Stimulated activated CD4-positive, alpha-beta T cell treated with anti-CD3 and anti-CD28 coated beads, Interleukin-1b, Interleukin-23, amount 100 ng/mL, for 48 hours (primary cell): ENCODE measurements at places on chromosomes 5 and 9.

DNA sequence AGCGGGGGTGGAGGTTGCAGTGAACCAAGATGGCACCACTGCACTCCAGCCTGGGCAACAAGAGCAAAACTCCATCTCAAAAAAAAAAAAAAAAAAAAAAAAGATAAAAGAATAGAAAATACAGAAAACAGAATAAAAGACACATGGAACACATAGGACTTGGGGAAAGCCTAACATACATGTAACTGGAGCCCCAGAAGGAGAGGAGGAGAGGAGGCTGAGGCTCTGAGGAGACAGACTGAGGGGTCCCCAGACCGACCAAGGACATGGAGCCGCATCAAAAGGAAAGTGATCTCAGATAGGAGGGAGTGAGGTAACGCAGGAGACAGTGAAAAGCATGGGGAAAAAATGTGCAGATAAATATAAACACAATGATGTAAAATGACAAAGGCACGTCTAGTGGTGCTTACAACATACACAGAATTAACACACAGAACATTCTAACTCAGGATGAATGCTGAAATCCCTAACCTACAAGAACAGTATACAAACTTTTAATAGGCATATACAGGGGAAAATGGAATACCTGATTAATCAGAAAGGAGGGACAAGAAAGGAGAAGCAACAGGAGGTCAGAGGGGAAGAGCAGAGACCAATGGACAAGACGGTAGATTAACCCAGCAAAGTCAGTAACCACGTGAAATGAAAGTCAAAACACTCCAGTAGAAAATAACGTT is 65.2 kb upstream of the UBAC1 start:
- no peak for DNase-seq

- no peak for DNase-seq
Observed at GRCh38 chr5:76625087-76625815, 2.0 kb upstream of the F2RL2 start.

- DNase-seq = no peak
Observed at GRCh38 chr5:133246376-133247150, 194.8 kb downstream of the HSPA4 start.

DNA sequence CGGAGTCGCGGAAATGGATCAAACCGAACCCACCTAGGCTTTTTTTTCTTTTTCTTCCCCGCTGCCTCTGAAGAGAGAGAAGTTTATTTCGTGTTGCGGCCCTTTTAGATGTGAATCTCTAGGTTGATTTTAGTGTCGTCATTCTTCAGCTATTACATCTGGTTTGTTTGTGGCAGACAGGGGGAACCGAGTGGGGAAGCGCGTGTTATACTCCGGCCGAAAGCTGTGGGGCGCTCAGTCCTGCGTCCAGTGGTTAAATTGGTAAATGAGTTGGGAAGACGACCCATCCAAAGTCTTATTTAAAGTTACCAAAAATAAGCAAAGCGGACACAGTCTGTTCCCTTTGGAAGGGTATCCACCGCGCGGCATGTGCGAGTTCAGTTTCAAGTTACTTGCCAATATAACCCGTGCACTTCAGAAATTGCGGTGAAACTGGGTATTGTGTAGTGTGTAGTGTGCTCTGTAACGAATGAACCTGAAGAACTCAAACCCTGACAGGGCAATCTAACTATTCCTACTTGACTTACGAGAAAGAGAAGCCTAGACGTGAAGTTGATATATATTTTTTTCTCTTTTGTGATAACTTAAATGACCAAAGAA is 1.3 kb downstream of the MAN2A1 start:
- peak; percentile 31 for DNase-seq

- no peak for DNase-seq
Observed at GRCh38 chr5:81854485-81854884, 103.6 kb upstream of the SSBP2 start.

DNA sequence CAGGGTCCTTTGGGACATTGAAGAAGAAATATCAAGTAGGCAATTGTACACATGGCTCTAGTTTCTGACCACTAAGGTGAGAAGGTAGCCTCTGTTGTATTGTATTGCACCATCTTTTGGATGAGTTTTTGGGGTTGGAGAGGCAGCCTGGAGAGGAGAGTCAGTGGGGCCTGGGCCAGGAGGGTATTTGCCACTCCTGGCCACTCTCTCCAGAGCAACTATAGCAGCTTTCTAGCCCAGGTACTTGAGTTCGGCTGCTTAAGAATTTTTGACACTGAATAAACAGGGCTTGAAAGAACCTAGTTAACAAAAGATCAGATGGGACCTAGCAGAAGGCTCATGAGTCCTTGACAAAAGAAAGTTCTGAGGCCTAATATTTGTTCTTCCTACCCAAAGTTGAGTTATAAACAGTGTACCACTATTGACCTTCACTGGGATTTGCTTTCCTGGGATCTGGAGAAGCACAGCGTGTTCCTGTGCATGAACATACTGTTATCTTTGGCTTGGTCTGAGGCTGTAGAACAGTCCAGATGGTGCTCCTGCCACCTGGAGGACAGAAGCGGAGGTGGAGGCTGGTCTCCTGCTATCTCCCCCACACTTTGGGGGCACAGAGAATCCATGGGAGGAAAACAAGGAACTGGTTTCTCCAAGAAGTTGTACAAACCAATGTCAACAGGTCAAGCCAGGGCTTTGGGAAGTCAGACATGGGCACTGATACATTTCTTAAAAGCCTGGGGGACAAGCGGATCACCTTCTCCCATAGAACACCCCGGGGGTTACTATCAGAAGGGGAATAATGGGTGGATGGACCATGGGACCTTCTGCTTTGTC is 110.4 kb upstream of the LIFR start:
- no peak for DNase-seq

DNA sequence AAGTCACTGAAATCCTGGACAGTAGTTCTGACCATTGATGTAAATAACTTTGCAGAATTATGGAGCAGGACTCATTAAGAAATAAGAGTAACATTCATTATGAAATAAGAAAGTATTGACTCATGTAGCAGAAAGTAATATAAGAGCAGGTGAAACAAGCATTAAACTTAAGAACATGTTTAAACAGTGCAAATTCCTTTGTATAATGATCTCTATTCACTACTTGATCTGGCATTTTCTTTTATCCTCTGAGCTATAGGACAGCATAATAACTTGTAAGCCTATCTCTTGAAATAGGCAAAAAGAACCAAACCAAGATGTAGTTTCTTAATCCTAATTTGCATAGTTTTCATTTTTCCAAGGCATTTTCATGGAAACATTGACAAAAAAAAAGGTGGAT is 42.3 kb downstream of the PLGRKT start:
- no peak for DNase-seq

- no peak for DNase-seq
Observed at GRCh38 chr9:30915451-30915850, 1469.0 kb upstream of the ACO1 start.

- DNase-seq = no peak
Observed at GRCh38 chr5:76223696-76224095, 140.5 kb downstream of the SV2C start.

GRCh38 chr5:131979816-131980215 is 31.6 kb downstream of the ACSL6 start:
- DNase-seq = no peak

- peak; percentile 15 for DNase-seq
Observed at GRCh38 chr5:109455598-109456096, 45.9 kb upstream of the PJA2 start.

GRCh38 chr5:6412811-6413210 is 34.5 kb upstream of the MED10 start:
- DNase-seq = no peak

DNA sequence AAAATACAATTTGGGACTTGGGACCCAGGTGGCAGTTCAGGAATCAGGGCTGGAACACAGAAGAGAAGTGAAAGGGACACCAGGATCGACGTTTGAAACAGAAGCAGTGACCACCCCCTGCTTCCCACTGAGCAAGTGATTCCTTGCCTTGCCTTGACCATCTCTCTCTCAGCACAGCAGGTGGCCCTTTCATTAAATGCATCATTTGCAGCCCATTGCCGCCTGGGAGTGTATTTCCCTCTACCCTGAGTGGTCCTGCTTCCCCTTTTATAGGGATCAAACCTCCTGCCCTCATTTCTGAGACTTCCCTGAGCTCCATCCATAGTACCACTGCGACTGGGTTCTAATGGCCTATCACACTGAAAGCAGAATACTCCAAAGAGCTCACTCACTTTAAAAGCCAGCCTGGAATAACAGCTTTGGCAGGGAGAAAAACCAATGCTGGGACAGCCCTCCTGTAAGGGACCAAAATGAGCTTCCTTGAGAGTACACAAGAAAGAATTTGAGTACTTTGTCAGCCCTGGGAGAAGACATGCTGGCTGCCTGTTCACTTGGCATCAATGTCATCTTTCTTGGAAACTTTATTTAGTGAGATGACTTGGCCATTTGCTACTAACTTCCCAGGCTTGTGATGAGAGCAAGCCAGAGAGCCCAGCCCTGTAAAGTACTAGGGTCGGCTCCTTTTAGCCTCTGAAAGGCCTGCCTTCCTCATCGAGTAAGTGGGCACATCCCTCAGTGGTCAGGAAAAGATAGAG is 149.7 kb downstream of the SLIT3 start:
- no peak for DNase-seq

DNA sequence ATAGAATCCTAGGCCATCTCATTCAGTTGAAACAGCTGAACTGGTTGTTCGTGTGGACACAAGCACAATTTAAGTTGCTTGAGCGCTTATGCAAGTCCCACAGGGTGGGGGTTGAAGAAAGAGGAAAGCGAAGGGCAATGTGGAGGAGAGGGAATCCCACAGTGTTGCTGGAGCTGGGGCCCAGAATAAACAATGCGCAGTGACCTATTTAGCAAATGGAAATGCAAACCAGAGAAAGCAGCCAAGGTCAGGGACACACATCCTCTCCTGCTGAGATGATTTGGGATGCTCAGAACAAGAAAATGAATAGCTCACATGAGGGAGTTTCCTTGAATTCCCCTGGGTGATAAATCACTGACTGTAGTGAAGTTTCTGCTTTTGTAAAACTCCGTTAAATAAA is 838.3 kb downstream of the TLE4 start:
- DNase-seq = no peak

DNA sequence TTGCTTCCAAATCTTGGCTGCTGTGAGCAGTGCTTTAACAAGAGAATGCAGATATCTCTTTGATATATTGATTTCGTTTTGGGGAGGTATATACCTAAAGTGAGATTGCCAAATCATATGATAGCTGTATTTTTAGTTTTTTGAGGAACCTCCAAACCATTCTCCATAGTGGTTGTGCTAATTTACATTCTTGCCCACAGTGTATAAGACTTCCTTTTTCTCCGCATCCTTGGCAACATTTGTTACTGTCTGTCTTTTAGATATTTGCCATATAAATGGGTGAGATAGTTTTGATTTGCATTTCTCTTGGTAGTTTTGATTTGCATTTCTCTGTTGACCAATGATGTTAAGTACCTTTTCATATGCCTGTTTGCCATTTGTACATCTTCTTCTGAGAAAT is 10.0 kb upstream of the PLK2 start:
- no peak for DNase-seq

- DNase-seq = no peak
Observed at GRCh38 chr5:174999581-174999980, 275.2 kb downstream of the MSX2 start.

DNA sequence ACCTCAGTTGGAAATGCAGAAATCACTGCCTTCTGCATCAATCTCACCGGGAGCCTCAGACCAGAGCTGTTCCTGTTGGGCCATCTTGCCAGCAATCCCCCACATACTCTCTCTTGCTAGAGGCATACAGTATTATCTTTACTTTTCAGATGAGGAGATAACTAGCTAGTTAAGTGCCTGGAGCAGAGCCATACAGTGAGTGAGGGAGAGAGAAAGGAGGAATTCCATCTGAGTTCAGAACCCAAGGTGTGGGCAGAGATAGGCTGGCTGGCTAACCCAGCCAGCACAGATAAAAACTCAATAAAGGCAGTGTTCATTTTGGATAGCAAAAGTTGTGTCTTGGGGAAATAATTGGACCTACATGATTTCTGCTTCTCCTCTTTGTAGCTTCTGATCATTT is 268.0 kb upstream of the KIF2A start:
- DNase-seq = no peak

DNA sequence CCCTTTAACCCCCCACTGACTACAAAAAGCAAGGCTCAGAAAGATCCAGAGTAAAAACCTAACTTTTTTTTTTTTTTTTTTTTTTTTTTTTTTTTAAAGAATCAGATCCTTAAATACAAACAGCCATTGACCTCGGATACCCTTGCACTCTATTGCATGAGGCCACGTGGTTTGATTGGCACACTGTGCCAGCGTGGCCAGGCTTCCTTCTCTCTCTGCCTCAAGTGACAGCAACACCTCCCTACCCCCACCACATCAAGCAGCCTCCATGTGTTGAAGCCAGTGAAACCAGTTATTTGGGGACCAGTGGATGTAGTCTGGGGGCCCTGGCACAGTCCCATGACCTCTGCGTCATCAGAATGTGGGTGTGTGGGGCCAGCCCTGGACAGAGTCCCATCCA is 71.4 kb downstream of the OTULIN start:
- DNase-seq = no peak

GRCh38 chr9:22147813-22148527 is 138.9 kb upstream of the CDKN2B start:
- peak; percentile 4 for DNase-seq

DNA sequence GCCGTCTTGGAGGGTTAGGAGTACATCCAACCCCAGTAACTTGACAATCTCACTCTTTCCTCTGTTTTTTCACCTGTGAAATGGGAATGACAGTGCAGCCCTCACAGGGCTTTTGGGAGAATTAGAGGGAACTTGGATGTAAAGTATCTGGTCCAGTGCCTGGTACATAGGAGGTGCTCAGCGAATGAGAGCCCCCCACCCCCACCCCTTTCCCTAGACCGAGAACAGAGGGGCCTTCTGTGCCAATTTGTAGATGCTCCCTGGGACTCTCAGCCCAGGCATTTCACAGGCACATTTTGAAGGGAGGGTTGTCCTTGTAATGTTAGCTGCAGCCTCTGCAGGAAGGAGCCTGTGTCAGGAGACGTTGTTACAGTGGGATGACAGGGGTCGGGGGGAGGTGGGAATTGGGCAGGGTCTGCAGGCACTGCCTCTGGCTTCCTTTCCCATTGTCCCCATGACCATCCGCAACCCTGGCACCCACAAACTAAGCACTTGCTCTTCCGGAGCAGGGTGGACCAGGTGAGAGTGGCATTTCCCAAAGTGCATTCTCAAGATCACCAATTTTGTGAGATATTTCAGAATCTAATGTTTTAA is 47.0 kb downstream of the AMBP start:
- DNase-seq = no peak

- DNase-seq = no peak
Observed at GRCh38 chr5:180640611-180640860, 8.9 kb downstream of the FLT4 start.

GRCh38 chr9:16121601-16122286 is 568.9 kb downstream of the CCDC171 start:
- no peak for DNase-seq

GRCh38 chr5:132055441-132055807 is 5.0 kb upstream of the IL3 start:
- no peak for DNase-seq

DNA sequence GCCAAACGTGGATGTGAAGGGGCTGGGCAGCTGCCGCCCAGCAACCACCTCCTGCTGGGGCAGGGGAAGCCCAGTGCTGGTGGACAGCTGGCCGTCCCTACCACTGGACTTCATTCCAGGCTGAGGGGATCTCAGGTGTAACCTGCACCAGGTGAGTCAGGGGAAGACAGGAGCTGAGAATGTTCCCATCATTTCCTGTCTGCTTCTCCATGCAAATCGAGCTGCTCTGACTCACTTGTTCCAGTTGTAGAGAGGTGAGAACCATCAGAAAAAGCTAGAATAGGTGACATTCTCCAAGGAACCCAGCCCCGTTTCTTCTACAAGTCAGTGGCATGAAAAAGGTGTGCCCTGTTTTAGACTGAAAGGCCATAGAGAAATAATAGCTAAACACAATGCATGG is 21.8 kb upstream of the BARX1 start:
- no peak for DNase-seq

- DNase-seq = no peak
Observed at GRCh38 chr5:59199868-59200267, 617.0 kb downstream of the RAB3C start.
